NCI-H510A (cell line): ENCODE measurements at places on chromosomes 13 and 19.
A peak's percentile ranks its signal among the peaks of the same experiment; 100 is the strongest.

DNA sequence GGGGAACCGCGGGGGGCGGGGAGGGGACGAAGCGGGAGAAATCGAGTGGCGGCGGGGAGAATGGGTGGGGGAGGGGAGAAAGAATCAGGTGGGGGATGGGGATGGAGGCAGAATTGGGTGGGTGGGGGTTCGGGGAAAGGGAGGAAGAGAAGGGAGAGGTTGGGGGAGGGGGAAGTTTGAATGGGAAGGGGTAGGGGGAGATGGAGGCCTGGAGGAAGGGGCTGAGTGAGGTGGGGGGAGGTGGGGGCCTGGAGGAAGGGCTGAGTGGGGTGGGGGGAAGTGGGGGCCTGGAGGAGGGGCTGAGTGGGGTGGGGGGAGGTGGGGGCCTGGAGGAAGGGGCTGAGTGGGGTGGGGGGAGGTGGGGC, 403 bp upstream of the ADAMTS10 start:
- DNase-seq, result no peak

DNA sequence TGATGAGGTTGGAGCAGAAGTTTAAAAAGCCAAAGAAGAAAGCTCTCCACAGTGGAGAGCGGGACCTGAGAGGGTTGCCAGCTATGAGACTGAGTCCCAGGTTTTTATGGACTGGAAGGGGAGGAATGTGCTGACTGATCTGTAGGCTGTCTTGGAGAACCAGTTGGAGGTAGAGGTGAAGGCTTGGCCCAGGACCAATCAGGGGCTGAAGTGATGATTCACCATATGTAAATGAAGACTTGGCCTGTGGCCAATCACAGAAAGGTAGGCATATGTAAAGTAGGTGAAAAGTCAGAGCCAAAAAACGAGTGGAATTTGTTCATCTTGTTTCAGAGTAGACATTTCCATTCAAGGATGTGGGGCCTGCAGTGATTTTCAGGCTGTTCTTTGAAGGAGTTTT, 17.5 kb upstream of the KBTBD6 start:
- DNase-seq, result no peak

- DNase-seq, result no peak
These were observed 40.8 kb downstream of the IER2 start for GRCh38 chr19:13190781-13191540.

GRCh38 chr13:88590574-88590973, 919.4 kb downstream of the SLITRK5 start:
- DNase-seq, result no peak

DNA sequence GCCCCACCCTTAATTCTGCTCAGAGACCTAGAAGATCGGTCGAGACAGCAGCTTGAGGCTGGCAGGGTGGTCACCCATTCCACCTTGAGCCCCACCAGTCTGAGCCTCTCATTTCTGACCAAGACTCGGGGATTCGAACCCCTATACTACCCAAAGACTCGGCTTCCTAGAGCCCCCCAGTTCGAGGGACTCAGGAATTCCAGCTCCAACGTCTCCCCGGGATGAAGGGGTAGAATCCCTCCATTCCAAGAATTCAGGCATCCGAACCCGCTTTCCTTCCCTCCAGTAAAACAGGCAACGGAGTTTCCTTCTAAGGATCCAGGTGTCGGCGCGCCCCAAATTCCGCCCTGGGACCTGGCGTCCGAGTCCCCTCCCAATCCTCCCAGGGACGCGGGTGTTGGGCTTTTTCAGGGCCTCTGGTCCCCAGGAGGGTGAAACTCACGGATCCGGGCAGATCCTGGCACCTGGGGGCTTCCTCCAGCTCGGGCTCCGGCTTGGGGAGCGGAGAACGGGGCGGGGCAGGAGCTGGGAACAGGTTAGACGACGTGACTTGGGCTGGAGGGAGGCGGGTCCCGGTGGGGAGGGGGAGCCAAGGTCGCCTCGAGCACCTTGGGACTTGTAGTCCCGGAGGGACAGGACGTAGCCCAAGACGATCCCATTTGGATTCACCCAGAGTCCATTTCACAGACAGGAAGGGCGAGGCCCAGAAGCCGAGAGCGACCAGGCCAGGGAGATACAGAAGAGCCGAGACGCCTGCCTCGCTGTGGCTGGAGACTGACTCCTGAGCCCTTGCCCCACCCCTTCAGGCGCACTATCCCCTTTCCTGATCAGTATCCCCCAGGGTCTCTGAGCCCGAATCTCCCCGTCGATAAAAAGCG, at the start of gene PPP1R13L:
Gene PPP1R13L (minus strand): TSS at position 513 of the 878 bp plus-strand sequence. CDS start 6,751 bp downstream, outside the sequence.
- DNase-seq, result peak; percentile 83

DNA sequence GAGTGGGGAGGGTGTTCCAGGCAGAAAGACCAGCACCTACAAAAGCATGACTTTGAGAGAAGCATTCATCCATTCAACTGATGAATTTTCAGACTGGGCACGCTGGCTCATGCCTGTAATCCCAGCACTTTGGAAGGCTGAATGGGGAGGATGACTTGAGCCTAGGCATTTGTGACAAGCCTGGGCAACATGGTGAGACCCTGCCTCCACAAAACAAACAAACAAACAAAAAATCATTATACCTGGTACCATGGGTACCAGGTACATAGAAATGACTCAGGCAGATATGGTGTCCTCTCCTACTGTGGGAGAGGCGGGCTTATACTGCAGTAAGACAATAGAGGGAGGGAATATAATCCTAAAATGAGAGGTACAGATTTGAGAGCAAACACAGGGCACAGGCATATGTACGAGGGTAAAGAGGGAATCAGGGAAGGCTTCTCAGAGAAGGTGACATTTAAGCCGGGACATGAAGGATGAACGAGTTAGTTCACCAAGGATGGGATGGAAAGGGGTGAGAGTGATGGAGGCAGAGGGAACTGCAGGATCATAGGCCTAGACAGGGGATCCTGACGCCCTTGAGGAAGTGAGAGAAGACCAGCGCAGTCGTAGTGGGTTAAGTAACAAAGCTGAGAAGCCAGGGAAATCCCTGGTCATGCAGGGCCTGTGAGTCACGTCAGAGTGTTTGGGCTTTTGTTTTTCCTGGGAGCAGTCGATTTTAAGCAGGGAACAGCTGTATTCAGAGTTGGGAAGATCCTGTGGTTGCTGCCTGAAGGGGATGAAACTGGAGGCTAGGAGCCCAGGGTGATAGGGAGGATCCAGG, 2.9 kb downstream of the CYP2S1 start:
- no peak for DNase-seq

DNA sequence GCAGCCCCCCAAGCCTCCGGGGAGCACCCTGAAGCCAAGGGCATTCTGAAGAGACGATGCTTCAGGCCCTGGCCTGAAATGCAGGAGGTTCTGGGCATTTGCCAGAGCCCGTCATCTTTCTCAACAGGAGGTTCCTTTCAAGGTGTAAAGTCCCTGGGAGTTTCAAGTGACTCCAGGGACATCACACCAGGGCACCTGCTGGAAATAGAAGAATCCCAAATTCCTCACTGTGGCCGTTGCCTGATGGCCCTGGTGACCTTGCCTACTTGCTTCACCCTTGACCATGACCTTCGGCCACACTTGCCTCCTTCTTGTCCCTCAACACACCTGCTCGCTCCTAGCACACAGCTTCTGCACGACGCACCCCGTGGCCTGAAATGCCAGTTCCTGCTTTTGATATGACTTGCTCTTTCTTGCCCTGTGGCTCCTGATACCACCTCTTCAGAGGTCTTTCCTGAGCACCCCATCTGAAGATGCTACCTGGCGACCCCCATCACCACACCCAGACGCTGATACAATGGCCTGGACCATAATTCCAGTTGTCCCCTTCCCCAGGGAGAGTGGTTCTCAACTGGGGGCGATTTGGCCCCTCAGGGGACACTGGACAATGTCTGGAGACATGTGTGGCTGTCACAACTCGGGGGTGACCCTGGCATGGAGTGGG, 3.5 kb downstream of the DPP9 start:
- DNase-seq, result no peak

GRCh38 chr19:23002690-23003422, at the start of gene ZNF728:
Gene ZNF728 (minus strand): TSS chr19:23003176. CDS start chr19:23003030, 146 bp downstream.
- DNase-seq, result no peak

DNA sequence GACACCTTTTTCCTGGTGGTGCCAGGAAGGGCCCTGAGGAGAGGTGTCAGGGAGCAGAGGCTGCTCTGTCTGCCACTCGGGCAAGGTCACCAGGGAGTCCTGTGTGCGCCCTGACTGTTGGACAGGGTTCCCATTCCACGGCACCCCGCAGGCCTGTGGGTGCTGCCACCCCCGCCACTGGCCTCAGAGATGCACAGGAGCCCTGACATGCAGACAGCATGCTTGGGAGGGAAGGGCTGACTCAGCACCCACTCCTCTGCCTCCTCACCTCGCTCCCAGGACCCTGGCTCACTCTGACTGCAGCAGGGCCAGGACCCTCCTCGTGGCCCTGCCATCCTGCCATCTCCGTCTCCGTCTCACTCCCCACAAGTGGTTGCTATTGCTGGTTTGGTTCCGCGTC, 25.3 kb downstream of the MAU2 start:
- DNase-seq, result no peak

GRCh38 chr13:106513025-106513983, 22.2 kb downstream of the EFNB2 start:
- DNase-seq, result no peak

DNA sequence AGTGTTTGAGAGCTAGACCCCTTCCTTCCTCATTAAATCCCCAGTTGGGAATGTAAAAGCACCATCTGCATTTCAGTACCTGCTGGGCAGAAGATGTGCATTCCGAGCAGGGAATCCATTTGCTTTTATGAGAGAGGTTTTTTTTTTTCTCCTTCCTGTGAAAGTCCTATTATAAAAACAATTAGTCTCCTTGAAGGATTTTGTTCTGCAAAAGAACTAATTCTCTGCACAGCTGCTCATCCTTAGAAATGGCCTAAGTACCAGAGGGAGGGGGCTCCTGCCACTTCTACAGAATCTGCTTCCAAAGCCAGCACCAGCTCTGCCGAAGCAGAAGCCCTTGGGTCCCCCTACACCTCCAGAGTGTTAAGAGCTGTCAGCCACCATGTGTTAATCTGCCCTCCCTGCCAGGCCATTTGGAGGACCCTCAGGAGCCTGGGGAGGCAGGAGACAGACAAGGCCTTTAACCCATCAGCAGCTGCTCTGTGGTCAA, 36.4 kb upstream of the SERPINE3 start:
- DNase-seq, result no peak

GRCh38 chr13:94033098-94033497, 446.4 kb downstream of the DCT start:
- DNase-seq, result no peak

DNA sequence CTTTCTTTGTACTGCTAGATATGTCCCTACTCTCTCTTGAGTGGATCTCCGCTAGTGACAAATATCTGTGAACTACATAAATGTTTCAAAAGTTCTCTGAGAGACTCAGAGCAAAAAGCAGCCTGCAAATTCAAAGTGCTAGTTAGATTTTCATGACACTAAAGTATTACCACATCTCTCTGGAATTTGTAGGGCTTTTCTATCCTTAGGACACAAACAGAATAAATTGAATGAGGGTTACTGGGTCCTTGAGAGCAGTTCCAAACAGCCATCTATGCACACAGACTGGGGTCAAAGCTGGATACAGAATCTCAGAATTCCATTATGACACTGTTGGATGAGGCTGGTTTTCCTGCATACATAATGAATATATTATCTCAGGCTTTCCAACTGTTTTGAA, 953.2 kb downstream of the DIAPH3 start:
- no peak for DNase-seq

GRCh38 chr13:40982772-40983171, 36.3 kb downstream of the ELF1 start:
- no peak for DNase-seq

DNA sequence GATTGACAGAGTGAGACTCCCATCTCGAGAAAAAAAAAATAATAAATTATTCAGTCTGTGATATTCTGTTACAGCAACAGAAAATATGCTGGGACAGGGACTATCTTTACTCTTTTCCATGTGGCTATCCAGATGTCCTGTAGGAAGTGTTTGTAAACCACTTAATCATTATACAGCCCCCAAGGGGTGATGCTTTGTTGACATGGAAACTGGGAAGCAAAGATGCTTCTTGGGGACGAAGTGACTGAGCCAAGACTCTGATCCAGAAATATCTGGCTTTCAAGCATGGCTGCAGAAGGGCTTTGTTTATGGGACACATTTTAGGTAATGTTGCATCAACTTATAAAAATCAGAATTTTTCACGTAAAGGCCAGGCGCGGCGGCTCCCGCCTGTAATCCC, 5.4 kb downstream of the ZNF8 start:
- DNase-seq, result no peak

DNA sequence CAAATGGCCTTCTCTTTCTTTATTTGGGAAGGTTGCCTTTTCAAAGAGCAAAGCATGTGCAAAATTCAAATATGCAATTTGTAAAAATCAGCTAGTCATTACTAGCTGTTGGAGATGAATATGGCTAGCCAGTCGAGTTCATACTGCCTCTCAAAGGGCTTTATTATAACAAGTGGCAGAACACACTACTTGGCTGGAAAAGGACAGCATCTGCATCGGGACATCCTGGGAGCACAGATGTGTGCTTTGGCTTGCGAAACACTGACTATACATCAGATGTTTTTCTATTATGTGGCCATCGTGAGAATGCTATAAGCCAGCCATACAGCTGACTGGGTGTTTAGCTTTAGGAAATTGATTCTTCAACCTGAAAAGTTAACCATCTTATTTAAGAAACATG, 424.2 kb downstream of the KCTD12 start:
- DNase-seq, result no peak
